ENCODE measurements at places on chromosomes 4 and X. TPM values are rescaled to one million over a fixed set of nuclear protein-coding genes. Genes with fewer than 3 reads are reported as not detected.

The PIR gene
- total RNA-seq, result 5.0 TPM

The NIPAL1 gene
- total RNA-seq, result 8.7 TPM

The PNMA6F gene
- not detected for total RNA-seq

The MAGIX gene
- total RNA-seq, result 1.3 TPM

The ANOS1 gene
- 0.08 TPM for total RNA-seq

The EPHA5 gene
- total RNA-seq, result not detected

The NSUN7 gene
- total RNA-seq, result 0.21 TPM

The ADH1B gene
- total RNA-seq, result 1.3 TPM

The SAT1 gene
- 42.2 TPM for total RNA-seq

The ARHGAP24 gene
- 0.61 TPM for total RNA-seq

The CFP gene
- 7.2 TPM for total RNA-seq

The EPGN gene
- not detected for total RNA-seq

The BEND2 gene
- total RNA-seq, result not detected

The MAGEB1 gene
- total RNA-seq, result not detected

The AMTN gene
- not detected for total RNA-seq

The EDNRA gene
- 0.15 TPM for total RNA-seq

The SSX4 gene
- not detected for total RNA-seq

The ATOH1 gene
- total RNA-seq, result not detected

The CACNA1F gene
- total RNA-seq, result 0.05 TPM

The BBS12 gene
- total RNA-seq, result 0.38 TPM

The WFS1 gene
- 4.6 TPM for total RNA-seq

The ASB9 gene
- 0.31 TPM for total RNA-seq

The STAG2 gene
- 64.2 TPM for total RNA-seq

The GUCY1B1 gene
- total RNA-seq, result 0.90 TPM

The ARHGAP4 gene
- 120 TPM for total RNA-seq

The SYNPO2 gene
- 0.31 TPM for total RNA-seq

The CLRN2 gene
- not detected for total RNA-seq

The RAB40AL gene
- 0.43 TPM for total RNA-seq

The PSAPL1 gene
- total RNA-seq, result not detected

The SH2D1A gene
- total RNA-seq, result 0.33 TPM

The TGIF2LX gene
- not detected for total RNA-seq
